ENCODE measurements at places on chromosomes 7 and 10.

DNA sequence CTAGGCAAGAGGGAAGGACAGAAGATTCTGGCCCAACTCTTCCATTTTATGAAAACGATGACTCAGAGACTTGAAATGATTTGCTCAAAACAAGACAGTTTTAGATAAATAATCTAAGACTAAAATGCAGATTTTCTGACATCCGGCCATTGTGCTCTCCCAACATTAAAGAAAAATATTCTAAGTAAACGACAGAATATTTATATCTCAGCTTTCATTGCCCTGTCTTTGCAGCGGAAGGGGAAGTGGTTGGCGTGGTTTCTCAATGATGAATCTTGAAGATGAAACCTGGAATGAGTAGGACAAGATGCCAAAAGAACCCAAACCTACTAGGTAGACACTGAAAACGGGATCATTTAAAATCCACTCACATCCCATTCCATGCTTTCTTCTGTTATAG is 28.9 kb upstream of the NPY start:
- no peak for DNase-seq

DNA sequence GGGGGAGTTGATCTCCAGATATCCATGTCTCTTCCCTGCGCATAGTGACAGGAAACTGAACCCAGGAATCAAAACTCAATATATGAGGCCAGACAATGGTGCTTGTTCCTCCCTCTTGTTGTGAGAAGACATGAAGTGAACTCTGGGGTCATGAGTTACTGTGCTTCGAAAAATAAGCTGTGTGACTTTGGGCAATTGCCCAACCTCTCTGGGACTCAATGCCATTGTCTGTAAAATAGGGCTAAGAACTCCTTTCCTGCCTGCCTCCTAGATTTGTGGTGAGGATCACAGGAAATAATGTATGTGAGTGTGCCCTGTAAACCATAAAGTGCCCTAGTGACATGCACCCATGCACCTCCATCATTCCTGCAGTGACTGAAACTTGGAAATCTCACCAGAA is 48.4 kb downstream of the SYPL1 start:
- no peak for DNase-seq

DNA sequence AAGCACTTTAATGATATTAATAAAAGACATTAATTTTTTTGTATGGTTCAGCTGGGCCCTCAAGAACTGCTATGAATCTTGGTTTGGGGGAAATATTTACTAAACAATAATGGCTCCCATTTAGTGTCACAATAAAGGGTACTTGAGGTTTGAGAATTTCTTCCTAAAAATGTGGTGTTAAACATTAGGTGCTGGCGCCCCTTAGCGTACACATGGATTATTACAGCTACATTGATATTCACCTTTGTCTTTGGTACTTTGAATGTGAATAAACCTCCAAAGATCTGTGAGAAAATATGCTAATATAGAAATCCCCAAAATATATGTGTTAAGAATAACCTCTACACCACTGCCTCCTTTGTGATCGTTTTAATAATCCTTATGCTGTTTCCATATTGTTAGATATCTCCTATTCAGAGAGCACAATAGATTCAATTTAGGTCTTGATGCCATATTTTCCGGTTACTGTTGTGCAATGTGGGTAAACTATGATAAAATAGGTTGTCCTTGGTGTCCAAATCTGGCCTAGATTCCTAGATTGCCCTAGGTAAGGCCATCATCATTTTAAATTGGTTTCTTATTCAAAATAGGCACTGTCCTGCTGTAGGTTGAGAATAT is 161.8 kb upstream of the CACNA2D1 start:
- DNase-seq, result peak; percentile 46

DNA sequence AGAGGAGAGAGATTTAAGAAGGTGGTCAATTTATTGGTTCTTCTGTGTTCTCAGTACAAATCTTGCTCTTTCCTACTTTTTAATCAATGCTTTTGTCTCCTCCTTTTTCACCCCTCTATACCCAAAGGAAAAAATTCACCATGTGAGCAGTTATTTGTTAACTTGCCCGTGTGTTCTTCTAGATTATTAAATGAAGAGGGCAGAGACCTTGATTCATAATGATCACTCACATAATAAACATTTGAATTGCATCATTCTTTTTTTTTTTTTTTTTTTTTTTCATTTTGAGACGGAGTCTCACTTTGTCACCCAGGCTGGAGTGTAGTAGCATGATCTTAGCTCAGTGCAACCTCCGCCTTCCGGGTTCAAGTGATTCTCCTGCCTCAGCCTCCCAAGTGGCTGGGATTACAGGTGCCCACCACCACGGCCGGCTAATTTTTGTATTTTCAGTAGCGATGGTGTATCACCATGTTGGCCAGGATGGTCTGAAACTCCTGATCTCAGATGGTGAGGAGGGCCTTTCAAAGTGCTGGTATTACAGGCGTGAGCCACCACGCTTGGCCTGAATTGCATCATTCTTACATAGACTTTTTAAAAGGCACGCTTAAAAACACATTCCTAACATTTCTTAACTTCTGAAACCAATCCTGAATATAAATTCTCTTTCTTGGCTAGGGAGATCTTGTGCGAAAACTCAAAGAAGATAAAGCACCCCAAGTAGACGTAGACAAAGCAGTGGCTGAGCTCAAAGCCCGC is 3.6 kb downstream of the GARS1 start:
- no peak for DNase-seq

- DNase-seq, result no peak
Measured at GRCh38 chr10:113647812-113648211, 16.0 kb downstream of the NRAP start.

DNA sequence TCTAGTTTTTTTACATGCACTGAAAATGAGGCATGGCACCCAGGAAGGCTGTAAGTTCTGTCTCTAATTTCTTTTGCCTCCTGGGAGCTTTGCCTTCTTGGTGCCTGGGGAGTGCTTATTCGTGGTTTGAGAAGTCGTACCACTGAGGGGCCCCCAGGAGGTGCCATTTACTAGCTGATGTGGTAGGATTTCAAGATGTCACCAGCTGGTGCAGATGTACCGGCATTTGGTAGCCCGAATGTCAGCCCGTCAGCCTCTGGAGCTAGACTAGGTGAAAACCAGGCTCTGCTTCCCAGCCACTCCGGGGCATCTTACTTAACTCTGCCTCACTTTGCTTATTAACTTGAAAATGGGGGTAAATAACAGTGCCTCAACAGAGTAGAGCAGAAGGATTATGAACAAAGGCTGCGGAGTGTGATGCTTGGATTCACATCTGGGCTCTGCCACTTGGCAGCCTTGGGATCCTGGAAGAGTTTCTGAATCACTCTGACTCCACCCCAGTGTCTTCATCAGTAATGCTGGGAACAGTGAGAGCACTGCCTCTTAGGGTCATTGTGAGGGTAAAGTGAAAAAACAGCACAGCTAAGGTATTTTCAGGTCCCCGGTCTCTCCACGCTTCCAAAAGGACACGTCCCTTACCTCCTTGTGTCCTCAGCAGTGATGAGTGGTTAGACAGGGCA is 31.4 kb upstream of the BTBD16 start:
- no peak for DNase-seq

DNA sequence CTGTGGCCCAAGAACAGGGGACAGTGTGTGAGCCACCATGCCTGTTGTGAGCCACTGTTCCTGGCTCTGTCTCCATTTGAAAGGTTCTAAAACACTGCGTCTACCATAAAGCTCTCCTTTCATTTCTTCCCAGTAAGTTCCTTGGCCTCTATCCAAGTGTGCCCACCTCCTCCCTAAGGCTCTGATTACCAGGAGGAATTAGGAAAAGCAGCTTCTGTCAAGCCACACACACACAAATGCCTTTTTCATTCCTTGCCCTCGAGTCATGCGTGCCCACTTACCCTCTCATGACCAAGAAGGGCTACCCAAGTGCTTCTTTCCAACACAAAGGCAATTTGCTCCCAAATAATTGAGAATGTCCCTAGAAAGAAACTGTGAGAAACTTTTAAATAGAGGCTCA is 70.8 kb upstream of the PARD3 start:
- no peak for DNase-seq

DNA sequence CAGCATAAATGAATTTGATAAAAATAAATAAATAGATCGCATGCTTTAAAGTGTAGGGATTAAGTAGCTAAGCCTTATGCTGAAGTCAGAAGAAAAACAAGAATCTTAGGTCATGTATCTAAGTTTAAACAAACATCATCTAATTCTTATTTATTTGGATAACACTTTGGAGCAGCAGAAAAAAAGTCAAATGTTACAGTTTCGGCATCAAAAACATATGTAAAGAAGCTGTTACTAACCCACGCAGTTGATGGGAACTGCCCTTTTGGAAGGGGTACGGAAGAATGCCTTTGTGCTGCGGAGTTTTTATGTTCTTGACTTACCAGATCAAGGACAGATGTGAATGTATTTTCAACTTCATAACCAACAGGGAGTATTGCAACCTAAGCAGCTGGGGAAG is 37.3 kb upstream of the HABP2 start:
- DNase-seq, result no peak

DNA sequence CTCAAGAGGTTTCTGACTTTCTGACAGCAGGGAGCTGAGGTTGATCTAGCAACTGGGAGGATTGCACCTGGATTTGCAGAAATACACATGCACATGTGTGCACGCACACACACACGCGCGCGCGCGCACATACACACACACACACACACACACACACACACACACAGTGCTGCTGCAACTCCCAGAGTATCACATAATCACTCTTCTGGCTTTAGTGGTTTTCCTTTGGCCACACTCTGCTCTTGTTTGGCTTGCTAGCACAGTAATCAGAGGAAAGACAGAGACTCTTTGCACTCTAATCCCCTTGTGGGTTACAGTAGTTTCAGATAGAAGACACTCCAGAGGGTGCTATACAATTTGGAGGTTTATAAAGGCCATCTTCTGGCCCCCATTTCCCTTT is 705.0 kb downstream of the AUTS2 start:
- no peak for DNase-seq

DNA sequence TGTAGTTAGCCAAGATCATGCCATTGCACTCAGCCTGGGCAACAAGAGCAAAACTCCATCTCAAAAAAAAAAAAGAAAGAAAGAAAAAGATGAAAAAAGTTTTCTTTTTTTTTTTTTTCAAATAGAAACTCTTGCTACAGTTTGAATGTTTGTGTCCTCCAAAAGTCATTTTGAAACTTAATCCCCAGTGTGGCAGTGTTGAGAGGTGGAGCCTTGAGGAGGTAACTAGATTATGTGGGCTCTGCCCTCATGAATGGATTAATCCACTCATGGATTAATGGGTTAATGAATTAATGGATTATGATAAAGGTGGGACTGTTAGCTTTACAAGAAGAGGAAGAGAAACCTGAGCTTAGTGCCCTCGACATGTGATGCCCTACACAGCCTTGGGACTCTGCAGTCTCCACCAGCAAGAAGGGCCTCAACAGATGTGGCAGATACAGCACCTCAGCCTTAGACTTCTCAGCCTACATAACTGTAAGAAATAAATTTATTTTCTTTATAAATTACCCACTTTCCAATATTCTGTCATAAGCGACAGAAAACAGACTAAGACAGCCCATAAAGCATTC is 25.1 kb downstream of the CPEB3 start:
- no peak for DNase-seq

GRCh38 chr10:119588071-119588470 is 8.7 kb downstream of the TIAL1 start:
- DNase-seq, result no peak

DNA sequence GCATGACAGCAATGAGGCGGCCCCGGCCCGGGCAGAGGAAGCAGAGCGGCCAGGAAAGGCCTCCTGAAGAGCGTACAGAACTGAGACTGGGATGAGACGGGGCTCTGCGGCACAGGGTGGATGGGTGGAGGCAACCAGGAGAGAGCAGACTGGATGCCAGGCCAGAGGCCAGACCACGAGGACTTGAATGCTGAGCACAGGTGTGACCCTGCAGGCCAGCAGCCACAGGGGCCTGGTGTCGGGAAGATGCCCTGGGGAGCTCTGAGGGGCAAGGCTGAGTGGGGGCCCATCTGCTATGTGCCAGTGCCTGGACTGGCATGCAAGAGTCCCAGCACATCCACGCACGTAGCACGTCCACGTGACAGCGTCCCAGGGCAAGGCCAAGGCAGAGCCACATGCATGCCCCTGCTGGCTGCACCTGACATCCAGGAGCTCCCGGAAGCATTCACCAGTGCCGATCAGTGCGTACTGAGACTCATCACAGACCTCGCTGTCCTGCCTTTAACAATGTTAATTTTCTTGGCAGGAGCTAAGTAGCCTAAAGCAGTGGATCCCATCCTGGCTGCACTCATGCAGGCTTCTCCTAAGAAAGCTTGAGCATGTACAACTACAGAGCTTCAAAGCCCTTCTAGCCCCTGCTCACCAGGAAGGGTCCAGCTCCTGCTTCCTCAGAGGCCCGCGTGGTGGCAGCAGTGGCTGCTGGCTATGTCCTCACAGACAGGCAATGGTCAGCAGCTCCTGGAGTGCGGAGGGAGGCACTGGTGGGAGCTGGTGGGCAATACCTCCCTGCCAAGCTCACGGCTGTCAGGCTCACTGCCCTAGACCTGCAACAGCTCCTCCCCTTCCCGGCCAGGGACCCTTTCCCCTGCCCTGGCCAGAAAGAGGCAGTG is 18.0 kb downstream of the GRID1 start:
- DNase-seq, result peak; percentile 62

DNA sequence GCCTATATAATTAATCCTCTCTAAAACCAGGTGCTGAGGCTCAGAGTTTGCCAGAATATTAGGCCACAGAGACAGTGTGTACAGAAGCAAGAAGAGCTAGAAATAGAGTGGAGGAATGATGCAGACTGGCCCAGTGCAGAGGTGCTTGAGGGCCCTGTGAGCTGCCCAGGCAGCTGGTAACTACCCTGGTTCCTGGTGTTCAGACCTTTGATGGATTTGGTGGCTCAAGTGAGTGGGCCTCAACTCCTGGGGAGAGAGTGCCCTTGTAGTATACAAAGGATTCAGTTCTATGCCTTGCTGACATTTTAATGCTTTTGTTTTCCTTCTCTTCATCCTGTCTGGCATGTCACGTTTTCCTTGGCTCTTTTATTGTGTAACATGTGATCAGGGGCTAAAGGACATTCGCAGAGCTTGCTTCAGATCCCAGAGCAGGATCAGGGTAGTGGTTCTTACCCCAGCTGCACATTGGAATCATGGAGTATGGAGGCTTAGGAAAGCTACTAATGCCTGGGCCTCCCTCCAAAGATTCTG is 20.0 kb downstream of the LRRC4 start:
- no peak for DNase-seq

DNA sequence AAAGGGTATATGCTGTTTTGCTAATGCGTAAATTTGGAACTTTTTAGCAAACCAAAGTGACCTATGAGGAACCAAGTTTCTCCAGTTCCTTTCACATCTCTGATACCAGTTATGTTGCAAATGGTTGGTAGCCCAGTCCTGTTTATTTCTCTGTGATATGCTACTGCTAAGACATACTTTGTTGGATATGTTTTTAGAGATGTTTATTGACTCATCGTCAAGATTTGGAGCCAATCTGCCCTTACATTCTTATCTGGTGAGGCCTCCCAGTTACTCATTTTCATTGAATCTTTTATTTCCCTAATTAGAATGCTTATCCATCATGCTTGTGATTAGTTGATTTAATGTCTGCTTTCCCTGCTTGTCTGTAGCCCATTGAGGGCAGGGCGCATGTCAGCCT is 58.9 kb downstream of the LRGUK start:
- no peak for DNase-seq

- no peak for DNase-seq
Measured at GRCh38 chr10:26481914-26482550, 43.9 kb downstream of the APBB1IP start.

GRCh38 chr7:12249706-12250105 is 38.6 kb downstream of the TMEM106B start:
- DNase-seq, result no peak
